ENCODE measurements at places on chromosomes 2 and 18.

DNA sequence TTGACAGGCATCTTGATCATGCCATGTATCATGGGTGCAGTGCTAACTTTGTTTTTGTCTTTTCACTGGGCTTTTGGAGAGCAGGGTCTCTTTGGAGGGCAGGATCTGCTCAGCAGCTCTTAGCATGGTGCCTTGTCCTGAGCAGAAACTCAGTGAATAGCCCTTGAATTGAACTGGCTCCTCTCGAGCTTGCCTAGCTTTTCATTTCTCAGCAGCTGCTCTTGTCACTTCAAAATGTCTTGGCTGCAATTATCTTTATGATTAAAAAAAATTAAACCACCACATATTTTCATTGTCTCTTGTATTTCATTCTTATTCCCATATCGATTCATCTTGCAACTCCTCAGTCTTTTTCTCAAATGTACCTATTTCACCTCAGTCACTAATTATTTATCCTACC lies 50.5 kb downstream of the CCDC85A start:
- DNase-seq, result no peak

DNA sequence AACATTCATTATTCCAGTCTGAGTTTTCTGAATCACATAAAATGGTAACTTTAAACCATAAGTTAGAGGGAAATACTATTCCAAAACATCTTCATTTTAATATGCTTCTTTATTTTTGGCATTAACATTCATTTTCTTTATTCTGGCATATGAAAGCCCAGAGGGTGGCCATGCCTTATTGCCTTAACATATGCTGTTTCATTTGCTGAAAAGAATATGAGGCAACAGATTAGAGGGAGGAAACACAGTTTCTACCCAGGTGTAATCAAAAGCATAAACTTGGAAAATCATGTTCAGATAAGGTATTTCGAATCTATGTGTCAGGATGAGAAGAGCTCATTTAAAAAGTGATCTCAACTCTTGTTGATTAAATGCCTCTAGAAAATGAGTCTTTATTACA lies 379.9 kb upstream of the DSEL start:
- DNase-seq, result no peak

DNA sequence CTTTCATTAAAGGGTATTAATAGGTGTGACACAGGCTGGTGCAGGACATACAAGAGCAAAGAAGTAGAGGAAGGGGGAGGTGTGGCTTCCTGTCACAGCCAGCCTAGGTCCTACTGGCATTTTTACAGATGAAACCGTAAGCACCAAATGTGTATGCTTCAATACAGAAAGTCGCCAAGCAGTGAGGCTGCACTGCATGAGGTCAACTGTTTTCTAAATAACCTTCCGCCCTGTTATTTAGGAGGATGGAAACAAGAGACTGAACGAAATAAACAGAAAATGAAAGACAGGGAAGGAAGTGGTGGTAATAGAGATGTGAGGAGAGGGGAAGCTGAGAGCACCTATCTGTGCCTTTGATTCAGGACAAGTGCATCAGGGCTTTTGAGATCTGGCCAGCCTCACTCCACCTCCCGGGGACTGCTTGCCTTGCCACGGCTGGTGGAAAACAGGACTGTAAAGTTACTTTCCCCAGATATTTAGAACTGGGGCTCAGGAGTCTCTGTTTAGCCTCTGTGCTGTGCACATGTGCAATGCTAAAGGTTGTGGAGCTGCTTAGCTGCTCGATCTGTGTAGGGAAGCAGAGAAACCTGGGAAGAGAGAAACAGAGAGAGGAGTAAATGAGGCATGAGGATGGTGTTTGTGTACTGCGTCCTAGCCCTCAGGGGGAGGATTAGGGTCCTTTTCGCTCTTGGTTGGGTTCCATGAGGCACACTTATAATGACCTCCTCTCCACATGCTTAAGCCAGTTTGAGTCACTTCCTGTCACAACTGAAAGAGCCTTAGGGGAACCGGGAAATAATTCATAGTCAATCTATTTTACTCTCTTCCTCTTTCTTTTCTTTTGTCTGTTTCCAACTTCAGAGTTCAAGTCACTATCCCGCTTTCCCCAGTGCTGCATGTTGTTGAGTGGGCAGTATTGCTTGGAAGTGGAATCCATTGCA lies 62.3 kb upstream of the BOD1L2 start:
- DNase-seq, result no peak

GRCh38 chr2:219243291-219243761 lies 1.9 kb downstream of the GLB1L start:
- DNase-seq, result no peak

DNA sequence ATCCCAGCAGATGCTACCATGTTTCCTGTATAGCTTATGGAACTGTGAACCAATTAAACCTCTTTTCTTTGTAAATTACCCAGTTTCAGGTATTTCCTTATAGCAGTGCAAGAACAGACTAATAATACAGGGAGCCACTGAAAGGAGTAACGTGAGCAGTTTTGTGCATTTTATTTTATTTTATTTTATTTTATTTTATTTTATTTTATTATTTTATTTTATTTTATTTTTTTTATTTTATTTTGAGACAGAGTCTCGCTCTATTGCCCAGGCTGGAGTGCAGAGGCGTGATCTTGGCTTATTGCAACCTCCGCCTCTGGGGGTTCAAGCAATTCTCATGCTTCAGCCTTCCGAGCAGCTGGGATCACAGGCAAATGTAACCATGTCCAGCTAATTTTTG lies 156.3 kb upstream of the MSH6 start:
- DNase-seq, result no peak

GRCh38 chr2:99777656-99778290 lies 288.0 kb upstream of the REV1 start:
- no peak for DNase-seq

DNA sequence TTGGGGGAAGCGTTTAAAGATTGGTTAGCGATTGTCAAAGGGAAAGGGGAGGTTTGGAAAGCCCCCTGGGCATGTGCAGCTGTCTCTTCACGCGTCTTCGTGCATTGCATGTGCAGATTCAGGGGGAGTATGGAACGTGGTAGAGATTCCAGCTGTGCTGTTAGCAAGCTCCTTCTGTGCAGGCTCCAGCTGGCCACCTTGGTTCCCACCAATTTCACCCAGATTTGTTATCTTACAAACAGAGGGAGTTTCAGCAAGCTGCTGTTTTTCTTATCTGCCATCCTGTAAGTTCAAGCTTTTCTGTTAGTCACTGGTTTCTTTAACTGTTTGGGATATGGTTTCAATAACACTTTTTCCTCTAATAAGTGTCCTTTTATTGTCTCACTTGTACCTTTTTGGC lies 30.4 kb downstream of the FARP2 start:
- DNase-seq, result no peak

DNA sequence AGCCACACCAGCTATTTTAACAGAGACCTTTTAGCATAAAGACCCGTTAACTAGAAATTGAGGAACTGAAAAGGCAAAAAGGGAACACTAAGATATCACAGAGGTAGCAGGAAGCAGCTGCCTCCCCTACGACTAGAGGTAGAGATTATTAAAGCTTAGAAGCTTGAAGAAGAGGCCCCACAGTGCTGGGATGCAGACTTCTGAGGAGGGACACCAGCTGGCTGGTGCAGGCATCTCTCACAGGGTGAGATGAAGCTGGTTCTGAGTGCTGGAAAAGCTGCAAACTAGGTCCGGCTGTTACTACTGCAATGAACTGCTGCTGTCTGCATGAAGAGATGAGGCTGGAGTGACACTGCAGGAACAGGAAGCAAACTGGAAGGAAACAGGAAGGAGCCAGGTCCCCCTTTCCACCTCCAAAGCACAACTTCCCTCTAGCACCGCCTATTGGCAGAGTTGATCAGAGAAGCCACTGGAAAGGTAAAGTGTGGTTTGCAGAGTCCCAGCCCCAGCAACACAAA lies 61.2 kb upstream of the MRPS9 start:
- DNase-seq, result no peak

- DNase-seq, result no peak
Observed at GRCh38 chr2:39780825-39781600, 2.0 kb upstream of the THUMPD2 start.

DNA sequence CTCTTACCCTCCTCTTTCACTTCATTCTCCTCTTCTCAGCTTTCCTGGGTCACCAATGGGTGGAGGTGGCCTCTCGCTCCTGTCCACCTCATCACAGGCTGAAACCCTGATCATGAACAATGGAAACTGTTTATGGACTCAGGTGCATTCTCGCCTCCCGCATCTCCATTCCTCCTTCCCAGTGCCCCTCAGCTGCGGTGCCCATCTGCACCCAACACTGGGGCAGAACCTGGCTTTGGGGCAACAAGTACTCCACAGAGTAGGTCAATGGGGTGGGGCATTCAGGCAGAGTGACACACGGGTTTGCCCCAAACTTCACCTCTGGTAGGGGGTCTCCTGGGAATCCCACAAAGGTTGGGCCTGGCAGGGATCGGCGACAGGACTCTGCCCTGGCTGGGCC lies 199.5 kb downstream of the RTP5 start:
- DNase-seq, result no peak

DNA sequence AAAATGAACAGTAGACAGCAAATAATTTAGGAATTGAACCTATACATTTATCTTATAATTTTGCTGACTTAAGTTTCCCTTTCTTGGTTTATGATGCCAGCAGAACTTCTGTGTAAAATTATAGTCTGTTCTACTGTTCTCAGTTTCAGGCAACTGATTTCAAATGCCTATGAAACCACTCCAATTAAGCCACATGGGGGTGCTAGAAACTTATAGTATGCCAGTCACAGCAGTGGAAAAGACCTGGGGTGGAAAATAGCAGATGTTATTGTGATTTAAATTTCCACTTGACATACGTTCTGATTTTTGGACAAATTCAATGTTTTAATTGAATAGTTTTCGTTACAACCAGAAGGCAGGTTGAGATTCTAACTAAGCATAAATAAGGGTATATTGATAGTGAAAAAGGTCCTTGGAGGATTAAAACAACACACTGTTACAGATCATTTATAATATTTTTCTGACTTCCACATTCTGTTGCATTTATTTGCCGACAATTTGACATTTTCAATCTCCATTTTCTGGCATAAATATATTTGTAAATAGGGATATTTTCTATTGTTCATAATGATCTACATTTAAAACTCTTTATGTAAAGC lies 61.4 kb downstream of the CPS1 start:
- no peak for DNase-seq

DNA sequence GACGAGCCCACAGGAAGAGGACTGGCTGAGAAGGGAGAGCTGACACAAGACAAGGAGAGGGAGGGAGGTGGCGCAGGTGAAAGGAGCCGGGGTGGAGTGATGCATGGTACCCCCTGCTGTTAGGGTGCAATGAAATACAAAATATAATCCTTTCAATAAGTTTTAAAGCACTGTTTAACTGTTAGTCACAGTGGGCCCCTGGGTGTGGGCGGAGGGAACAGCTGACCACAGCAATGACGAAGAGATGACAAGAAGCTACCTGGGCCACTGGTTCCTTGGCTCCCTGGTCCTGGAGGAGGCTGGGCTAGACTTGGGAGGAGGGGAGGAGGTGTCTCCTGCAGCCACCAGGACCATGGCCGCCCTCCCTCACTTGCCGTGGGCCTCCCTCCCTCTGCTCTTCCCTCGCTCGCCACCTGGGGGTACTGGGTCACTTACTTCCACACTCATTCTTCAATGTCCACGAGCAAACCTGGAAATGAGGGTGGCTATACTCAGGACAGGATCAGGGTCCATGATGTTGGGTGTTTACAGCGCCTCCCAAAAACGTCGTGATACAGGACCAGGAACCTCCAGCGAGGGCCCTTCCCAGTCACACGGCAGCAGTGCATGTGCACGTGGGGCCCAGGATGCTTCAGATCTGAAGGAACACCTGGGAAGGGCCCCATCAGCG lies 196.1 kb downstream of the ANKRD30B start:
- DNase-seq, result no peak

- peak; percentile 15 for DNase-seq
Observed at GRCh38 chr18:46155641-46156051, 51.5 kb downstream of the HAUS1 start.

DNA sequence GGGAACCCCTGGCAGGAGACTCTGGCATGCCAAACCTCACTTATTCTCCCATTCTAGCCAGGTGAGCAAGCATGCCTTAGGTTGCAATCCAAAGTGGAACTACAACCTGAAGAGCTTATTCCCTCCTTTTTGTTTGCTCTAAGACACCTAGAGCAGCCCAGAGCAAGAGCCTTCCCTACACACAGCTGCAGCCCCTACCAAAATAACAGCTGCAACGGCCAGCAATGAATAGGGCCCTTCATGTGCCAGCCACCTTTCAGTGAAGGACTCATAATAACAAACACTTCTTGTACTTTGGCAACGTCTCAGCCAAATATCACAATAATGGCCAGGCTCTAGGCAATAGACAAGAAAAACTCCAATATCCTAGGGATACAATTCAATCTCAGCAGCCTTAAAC lies 178.7 kb downstream of the ALK start:
- DNase-seq, result no peak

DNA sequence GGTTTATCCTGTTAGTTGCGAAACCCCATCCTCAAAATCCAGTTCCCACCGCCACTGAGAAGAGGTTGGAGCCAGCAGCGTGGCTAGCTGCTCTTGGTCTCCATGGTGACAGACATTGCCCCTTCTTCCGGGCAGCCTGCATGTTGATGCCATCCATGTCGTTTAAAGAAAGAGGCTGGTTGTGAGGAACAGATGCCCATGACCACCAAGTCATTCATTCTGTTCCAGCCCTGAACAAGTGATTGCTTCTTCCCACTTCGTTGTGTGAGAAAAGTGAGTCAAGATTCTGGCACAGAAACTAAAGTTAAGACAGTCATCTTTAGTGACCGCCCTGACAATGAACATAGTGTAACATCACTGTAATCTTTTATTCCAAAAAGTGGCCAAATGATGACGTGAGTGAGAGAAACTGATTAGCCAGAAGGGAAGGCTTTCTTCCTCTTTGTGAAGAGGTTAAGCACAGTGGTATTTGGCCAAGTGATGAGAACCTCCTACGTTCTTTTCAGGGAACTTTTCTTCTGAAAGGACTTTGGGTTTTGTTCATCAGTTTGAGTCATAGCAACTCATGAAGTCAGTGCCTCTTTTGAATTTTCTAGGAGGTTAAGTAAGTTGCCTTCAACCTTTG lies 272.5 kb downstream of the GALR1 start:
- DNase-seq, result no peak

DNA sequence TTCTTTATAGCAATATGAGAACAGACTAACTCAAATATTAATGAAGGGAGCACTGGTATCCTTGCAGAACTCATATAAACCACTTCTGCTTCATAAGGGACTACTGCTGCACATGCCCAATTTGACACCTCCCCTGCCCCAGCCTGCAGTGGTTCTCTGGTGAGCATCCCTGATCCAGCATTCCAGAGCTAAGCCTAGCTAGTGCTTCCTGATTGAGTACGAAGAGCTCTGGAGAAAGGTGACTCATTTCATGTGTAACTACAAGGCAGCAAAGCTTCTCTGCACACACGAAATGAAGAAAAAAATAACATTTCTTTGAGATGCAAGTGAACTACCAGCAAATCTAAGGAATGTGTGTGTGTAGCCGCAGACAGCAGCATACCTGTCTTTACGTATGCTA lies 22.8 kb upstream of the ADNP2 start:
- no peak for DNase-seq

GRCh38 chr2:177332026-177332991 lies 60.3 kb upstream of the AGPS start:
- DNase-seq, result no peak

GRCh38 chr2:189176516-189176915 lies 3.0 kb downstream of the COL5A2 start:
- DNase-seq, result no peak

GRCh38 chr2:228339525-228339924 lies 158.0 kb upstream of the SPHKAP start:
- DNase-seq, result no peak
